ENCODE measurements at places on chromosomes 5 and 9.

DNA sequence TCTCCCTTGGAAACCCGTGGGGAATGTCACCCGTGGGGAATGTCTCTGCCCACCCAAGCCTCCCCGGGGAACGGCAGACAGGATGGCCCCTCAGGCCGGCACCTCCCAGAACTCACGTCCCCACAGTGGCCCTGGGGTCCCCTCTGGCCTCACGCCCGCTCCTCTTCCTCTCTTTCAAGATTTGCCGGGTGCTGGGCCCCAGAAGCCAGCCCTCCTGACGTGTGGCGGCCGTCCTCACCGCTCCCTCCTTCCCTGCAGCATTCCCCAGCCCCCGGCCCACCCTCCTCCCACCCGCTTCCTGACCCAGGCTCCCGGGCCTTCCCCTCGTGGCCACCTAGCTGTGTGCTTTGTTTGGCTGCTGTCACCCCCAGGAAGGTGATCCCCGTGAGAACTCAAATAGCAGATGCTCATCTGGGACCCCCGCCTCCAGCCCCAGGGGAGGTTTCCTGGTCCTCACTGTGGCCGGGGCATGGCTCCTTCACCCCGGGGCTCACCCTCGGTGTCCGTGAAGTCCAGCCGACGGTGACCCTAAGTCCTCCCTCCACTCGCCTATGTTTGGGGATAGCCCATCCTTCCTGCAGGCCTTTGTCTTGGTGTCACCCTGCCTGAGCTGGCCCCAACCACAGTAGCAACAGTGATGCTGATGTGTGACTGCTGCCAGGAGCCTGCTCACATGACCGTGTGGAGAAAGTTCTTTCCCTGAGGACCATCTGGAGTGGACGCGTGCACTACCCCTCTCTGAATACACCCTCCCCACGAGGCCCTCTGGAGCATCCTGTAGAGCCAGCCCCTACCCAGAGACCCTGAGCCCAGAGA, 163.3 kb upstream of the IER5L start:
- DNase-seq: no peak

GRCh38 chr9:101677861-101678260, 60.6 kb downstream of the GRIN3A start:
- no peak for DNase-seq

GRCh38 chr9:89462817-89463683, 34.9 kb downstream of the SEMA4D start:
- DNase-seq: no peak

GRCh38 chr5:173001229-173001841, 17.8 kb downstream of the ATP6V0E1 start:
- no peak for DNase-seq

DNA sequence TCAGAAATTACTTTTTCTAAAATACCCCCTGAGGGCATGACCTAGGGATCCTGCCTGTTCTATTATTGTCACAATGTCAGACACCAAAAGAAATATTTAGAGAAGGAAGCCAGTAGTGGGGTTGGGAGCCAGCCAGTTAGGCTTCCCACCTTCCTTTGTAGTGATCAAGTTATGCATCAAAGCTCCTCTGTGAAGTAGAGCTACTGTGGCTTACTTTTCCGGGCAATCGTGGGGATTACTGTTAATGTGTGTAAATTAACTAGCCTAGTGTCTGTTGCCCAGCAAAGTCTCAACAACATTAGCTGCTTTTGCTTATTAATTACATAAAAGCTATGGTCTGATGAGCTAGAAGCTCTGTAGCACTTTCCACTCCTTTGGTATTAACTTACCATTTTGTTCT, 109.0 kb upstream of the PCAT7 start:
- no peak for DNase-seq

DNA sequence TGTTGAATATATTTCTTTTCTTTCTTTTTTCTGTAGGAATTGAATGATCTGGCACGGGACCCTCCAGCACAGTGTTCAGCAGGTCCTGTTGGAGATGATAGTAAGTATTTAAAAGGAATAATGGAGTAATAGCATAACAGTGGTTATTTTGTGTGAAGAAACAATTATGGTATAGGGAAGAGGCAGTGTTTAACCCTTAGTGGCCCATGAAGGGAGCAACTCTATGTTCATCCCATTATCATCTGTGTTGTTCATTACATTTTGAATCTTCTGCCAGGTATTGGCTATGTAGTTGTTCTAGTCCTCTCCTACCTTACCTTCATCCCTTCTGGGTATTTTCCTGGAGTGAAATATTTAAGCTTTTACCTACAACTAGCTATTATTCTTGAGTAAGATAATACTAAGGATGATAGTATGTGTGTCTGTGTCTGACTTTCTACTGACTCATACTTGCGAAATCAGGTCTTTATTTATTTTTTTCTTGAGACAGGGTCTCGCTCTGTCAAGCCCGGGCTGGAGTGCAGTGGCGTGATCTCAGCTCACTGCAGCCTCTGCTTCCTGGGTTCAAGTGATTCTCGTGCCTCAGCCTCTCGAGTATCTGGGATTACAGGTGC, 39.3 kb downstream of the UBE2D2 start:
- DNase-seq: no peak
